ENCODE measurements at places on chromosomes 5 and 9.

GRCh38 chr5:50406877-50407276 lies 34.2 kb downstream of the EMB start:
- no peak for DNase-seq

- no peak for DNase-seq
These were observed 4.9 kb downstream of the NADK2 start for GRCh38 chr5:36236801-36237200.

DNA sequence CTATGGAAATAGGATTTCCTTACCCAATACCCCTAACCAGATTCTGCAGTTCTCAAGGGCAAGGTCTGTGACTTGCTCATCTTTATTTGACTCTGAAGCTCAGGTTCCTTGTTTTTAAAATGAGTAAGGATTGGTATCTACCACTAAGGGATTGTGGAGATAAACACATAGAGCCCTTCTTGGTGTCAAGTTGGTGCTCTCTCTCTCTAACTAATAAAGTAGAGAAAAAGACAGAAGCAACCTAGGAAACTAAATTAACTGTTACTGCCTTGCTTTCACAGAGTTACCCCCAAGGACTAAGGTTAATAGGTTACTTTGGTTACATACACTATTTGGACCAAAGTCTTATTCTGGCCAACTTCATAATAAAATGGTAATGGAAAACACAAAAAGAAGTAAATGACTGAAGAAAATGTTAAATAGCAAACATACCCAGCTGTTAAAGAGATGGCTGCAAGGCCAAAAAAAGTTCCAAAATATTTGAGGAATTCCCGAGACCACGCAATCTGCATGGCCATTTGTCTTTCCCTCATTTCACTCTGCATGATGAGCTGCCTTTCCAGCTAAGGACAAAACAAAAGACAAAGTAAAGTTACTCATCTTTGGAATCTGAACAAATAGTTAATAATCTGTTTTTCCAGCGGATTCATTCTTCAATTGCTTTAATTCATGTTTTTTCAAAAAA lies 21.8 kb upstream of the RLN1 start:
- DNase-seq, result no peak

DNA sequence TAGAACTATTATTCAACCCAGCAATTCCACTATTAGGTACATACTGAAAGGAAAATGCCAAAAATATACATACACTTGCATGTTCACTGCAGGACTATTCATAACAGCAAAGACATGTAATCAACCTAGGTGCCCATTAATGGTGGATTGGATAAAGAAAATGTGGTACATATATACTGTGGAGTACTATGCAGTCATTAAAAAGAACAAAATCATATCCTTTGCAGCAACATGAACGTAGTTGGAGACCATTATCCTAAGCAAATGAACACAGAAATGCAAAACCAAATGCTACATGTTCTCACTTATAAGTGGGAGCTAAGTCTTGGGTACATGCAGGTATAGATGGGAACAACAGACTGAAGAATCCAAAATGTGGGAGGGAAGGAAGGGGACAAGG lies 67.7 kb downstream of the ELOVL7 start:
- no peak for DNase-seq

- no peak for DNase-seq
These were observed 612.9 kb downstream of the DNAH5 start for GRCh38 chr5:13331585-13331984.

DNA sequence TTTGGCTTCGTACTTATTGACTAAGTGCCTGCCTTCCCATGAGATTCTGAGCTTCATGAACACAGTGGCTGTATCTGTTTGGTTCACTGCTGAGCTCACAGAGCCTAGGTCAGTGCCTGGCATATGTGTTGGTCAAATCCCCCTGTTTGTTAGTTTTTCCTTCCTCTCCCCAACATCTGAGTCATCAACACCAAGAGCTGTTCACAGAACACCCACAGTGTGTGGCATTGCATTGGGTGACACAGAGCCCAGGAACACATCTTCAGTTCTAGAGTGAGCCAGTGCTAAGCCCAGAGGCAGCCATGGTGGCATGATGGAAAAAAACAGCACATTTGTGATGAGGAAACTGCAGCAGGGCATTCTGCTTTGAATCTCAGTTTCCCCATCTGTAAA lies 294.6 kb downstream of the SEC61B start:
- DNase-seq, result no peak

DNA sequence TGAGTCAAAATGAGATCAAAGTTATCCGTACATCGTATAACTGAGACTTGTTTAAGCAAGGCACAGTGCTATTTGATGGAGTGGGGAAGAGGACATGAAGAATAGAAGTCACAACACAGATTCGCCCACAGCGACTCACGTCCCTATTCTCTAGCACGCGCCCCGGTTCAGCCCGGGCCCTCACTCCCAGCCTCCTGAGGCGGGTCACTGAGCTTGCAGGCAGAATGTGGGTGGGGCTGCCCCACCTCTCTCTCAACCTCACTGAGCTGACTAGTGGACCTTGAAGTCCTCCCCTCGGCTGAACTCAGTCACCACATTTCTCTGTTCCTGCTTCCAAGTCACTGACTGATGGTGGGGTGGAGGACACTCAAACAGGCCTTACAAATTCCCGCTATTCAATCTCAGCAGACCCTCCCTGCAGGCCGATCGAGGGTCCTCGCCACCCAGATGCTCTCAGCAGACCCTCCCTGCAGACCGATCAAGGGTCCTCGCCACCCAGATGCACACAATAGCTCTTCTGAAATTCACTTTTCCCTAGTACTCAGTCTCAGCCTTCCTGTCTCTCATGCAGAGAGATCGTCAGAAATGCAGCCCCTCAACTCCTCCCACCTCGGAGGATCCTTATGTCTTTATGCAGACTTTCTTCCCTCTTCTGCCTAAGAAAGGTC lies 12.9 kb downstream of the GLDC start:
- no peak for DNase-seq

DNA sequence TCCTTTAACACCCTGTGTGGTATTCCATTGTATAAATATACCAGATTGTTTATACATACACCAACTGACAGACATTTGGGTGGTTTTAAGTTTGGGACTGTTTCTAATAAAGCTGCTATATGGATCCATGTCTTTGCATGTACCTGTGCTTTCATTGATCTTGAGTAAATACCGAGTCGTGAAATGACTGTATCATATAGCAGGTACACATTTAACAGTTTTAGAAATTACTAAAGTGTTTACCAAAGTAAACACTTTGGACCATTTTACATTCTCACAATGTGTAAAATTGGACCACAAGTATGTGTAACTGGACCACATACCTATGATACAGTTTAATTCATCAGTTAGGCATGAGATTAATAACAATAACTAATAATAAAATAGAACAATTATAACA lies 175.2 kb downstream of the FBXL17 start:
- DNase-seq, result no peak

- DNase-seq, result no peak
These were observed 162.6 kb upstream of the ADAMTS16 start for GRCh38 chr5:4977416-4978110.

Measured in activated CD4-positive, CD25-positive, alpha-beta regulatory T cell (primary cell).